ENCODE measurements at places on chromosomes 2 and 18.

DNA sequence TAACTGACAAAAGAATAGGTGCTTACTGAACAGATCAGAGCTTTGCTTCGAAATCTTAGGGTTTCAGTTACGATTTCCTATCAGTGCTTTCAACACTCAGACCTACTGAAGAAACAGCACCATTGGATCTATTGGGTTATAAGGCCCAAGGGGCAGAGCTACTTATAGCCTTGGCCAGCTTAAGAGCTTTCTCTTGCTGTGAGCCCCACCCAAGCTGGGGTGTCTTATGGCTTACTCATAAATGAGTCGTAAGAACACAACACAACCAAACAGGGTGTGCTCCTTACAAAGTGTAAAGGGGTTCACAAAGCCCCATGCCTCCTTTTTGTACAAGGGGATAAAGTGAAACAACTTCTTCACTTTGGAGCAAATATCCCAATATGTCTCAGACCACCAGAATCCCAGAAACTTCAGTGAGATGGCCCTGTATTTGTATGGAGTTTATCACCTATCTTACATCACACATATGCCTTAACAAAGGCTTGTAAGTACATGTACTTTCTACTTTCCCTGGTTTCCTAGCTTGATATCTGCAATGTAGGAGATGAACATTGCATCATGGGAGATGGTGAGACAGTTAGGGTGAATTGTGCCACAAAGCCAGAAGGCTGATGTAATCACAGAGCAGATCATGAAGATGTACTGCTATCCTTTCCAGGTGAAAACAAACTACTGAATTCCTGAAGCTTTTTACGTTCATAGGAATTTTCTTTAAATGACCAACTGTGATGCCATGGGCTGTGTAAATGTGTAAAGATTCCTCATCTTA lies 115.5 kb upstream of the GLI2 start:
- no peak for DNase-seq

DNA sequence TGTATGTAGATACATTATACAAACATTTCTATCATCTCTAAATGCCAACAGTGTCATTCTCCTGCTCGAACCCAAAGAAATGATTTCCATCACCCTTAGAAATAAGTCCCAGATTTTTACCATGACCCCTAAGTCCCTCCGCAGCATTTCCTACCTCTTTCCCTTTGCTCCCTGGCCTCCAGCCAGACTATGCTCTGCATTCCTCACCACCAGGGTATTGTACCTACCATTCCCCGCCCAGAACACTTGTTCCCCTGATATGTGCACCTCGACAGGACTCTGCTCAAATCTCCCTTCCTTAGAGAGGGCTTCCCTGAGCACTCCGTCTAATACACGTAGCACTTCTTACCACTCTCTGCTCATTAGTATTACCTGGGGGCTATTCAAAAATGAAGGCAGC lies 630.2 kb downstream of the ARHGAP15 start:
- no peak for DNase-seq

GRCh38 chr2:112085916-112086669 lies 31.0 kb downstream of the TMEM87B start:
- no peak for DNase-seq

GRCh38 chr2:219772103-219772635 lies 144.7 kb downstream of the SLC4A3 start:
- no peak for DNase-seq

DNA sequence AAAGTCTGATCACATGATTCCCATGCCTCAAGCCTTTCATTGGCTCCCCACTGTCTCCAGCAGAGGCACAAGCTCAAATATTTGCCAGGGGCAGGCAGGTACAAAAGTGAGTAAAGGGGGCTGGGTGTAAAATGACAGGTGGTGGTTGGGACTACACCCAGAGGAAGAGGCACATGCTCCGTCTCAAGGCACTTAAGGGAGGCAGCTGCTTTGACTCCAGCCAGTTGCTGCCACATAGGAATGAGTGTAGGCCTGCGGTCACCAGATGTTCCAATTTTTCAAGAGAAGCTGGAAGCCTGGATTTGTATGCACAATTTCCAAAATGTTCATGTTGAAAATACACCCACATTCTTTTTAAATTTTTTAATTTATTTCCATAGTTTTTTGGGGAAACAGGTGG lies 164.4 kb downstream of the UPP2 start:
- no peak for DNase-seq

GRCh38 chr2:45274250-45274926 lies 265.1 kb upstream of the SIX2 start:
- DNase-seq = no peak

DNA sequence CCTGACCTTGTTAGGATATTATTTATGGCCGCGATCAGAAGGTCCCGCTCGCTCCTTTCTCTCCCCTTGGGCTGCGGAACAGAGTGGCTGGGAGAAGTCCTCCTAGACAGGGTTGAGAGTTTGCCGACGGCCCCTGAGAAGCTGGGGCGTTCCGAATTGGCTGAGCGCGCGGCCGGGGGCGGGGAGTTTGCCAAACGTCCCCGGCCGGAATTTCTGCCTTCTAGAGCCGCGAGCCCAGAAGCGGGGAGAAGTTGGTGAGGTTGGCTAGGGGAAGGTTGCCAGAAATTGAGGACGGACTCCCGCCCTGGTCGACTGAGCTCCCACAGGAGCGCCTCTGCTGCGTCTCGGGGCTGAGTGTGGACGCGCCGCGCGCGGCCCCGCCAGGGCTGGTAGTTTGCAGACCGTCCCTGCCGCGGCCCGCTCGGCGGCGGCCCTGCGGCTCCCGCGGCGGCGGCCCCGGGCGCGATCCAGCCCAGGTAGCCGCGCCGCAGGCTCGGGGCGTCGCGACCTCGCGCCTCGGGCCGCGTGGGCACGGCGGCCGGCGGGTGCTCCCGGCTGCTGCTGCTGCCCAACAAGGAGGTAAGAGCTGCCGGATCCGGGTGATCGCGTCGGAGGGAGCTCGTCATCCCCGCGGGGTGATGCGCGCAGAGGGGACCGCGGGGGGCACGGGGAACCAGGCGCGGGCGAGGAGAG lies 134.0 kb upstream of the MGAT5 start:
- DNase-seq = peak; percentile 93

DNA sequence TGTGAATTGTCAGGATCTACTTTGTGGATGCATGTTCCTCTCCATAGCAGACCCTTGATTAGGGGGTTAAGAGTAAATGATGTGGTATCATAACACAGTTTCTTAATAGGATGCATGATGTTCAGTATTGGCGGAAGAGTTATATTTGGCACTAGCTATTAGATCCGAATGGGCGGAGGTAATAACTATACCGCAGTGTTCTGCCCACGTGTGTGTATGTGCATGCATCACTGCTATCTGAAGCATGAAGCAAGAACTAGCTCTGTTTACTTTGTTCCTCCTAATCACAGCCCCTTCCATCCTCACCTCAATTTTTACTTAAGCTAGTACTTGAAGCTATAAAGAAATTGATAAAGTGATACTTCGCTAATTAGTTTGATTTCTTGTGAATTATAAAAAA lies 159.6 kb upstream of the NOSTRIN start:
- no peak for DNase-seq

- peak; percentile 92 for DNase-seq
These were observed 23.6 kb upstream of the HES6 start for GRCh38 chr2:238263204-238264071.

GRCh38 chr18:69664399-69664798 lies 263.7 kb downstream of the DOK6 start:
- no peak for DNase-seq

DNA sequence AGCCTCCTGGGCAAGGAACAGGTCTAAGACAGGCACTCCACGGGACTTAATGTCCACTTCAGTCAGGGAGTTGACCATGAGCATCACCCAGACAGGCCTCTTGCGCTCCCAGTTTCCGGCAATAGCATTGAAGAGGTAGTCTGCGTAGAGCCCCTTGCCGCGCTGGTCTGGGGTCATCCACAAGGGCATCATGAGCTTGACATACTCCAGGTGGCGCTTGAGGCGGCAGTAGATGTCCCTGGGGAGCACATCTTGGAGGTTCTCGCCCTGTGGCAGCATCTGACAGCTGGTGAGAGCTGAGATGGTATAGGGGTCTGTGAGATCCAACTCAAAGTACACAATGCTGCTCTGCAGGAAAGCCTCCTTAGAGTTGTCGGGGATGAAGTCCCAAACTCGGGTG lies 10.6 kb downstream of the TRABD2A start:
- DNase-seq = no peak

DNA sequence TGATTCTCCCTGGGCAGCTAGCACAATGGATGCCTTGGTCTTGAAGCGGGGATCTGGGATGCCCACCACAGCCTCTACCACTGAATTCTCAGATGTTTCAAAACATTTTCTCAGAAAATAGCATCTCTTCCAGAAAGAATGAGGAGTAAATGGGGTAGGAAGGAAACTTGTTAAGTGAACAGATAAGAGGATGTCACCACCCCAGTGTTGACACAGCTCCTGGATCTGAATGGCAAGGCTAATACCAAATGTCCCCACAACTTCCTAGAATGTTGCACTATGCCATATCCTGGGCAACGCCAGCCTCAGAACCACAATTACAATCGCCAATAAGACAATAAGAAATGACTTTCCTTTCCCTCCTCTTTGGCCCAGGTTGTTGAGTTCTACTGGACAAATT lies 177.2 kb downstream of the BCL11A start:
- no peak for DNase-seq

GRCh38 chr2:165373278-165374010 lies 96.1 kb upstream of the CSRNP3 start:
- no peak for DNase-seq

DNA sequence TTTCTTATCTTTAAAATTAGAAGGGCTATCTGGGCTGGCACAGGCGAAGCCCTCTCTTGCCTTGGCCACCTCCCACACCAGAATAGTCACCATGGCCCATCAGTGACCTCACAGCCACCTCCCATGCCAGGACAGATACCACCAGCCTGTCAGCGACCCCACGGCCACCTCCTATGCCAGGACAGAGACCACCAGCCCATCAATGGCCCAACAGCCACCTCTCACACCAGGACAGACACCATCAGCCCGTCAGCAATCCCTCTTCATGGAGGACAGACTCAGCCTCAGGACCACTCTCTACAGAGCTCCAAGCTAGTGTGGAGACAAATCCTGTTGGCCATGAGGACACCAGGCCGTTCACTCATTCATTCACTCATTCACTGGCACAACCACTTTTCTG lies 74.6 kb downstream of the ASB1 start:
- DNase-seq = no peak

DNA sequence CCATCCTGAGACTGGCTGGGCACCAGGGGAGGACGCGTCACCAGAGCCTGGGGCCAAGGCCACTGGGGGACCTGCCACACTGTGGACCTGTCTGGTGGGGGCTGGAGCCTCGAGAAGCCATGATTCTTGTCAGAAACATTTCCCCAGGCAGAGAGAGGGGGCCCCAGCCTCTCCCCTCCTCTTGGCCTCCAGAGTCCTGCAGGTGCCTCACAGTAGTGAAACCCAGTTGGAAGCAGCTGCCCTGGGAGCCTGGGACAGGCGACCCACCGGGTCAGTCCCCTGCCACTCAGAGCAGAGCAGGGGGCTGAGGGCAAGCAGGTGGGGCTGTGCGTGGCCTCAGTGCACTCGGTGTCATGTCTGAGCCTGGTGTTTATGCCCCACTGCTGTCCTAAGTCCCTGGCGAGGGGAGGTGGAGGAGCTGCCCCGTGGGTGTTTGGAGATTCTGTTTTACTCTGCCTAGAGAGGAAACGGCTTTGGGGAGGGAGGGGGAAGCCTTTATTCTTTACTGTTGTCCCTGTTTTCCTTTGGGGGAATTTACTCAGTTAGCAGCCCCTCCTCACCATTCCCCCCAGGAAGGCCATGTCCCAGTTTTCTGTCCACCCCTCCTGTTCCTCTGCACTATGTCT lies 7.7 kb downstream of the OXER1 start:
- no peak for DNase-seq

DNA sequence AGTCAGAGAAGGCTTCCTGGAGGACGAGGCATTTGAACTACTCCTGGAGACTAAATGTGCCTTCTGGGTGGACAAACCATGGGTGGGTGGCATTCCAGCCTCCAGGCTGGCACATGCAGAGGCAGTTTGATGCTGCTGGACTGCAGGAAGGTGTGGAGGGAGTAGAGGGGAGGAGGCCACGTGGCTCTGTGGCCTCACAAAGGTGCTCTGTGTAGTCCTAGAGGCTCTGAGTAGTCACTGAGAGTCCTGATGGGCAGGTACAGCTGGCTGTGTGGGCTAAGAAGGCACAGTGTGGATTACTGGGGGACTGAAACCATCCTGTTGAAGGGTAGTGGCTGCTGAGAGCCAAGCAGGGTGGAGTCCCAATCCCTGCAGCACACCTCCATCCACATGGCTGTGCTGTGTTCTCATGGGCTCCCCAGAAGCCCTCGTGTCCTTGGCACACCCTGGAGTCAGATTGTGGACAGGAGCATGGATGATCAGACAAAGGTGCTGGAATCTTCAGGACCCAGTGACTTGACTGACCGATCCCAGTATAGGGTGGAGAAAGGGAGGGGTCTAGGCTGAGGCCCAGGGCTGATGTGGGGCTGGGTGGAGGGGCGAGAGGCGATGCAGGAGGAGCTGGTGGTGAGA lies 87.4 kb upstream of the HS6ST1 start:
- no peak for DNase-seq

DNA sequence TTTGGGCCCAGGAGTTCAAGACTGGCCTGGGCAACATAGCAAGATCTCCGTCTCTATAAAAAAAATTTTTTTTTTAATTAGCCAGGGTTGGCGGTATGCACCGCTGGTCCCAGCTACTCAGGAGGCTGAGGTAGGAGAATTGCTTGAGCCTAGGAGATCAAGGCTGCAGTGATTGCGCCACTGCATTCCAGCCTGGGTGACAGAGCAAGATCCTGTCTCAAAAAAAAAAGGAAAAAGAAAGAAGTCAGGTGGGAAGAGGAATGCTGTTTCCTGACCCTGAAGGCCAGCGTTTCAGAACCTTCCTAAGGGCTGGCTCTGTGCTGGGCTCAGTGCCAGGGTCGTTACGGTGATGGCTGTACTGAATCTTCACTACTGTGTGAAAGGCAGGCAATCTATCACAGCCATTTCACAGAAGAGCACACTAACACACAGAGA lies 35.0 kb upstream of the AGAP1 start:
- DNase-seq = peak; percentile 64

DNA sequence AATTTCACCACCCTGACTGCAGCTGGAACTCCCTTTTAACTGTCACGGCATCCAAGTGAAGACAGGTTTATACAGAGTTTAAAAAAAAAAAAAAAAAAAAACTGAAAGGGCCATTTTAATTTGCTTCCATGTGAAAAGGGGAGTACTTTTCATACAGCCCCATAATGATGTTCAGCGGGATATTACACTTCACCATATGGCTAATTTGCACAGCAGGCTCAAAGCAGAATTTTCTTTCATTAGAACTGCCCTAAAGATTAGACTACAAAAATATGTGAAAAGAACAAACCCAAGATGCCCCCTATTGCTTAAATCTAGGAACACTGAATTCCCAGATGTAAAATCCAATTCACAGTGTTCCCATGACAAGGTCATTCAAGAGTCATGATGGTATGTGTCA lies 301.8 kb downstream of the EXOC6B start:
- DNase-seq = no peak

GRCh38 chr2:163951312-163951711 lies 215.5 kb upstream of the FIGN start:
- no peak for DNase-seq
